ENCODE measurements at places on chromosomes 7 and 10.

DNA sequence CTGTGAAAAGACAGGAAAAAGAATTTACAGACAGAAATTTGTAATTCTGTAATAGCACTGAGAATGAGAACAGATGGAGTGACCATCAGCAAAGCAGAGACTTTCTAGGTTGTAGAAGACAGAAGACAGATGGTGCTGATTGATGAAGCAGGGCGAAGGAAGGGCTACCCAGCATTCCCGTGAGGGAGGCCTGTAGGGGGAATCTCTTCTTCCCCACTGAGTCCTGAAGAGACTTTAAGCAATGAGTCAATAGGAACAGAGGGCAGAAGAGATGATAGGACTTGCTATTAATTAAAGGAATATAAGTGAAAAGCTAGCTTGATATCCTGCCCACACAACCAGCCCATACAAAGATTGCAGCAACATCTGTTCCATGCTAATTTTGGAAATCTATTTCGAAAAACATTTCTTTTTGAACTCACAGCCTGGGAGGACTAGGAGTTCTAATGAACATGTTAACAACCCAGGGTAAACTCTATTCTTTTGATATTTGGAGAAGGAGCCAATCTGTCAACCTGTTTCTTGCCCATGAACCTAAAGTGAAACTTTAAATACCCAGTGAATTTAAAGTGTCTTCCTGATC lies 44.1 kb downstream of the RALA start:
- no peak for ATAC-seq

- no peak for ATAC-seq
These were observed 36.0 kb downstream of the RHOBTB1 start for GRCh38 chr10:60908031-60908430.

GRCh38 chr7:84250452-84250851 lies 55.9 kb upstream of the SEMA3A start:
- ATAC-seq = no peak

GRCh38 chr10:102342458-102342857 lies 53.0 kb upstream of the NFKB2 start:
- no peak for ATAC-seq

DNA sequence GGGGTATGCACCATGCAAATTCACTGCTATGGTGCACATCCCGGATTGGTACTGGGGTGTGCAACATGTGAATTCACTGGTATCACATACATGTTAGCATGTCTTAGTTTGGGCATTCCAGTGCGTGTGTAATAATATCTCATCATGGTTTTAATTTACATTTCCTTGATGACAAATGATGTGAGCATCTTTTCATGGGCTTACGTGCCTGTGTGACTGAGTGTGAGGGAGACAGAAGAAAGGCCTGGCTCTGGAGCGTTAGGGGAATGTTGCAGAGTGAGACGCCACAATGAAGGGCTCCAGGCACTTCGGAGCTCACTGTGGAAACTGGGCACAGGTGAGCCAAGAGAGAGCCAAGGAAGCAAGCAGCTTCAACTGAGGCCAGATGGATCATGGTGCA lies 162.6 kb downstream of the UBE2H start:
- no peak for ATAC-seq

- no peak for ATAC-seq
These were observed 40.1 kb downstream of the LYZL1 start for GRCh38 chr10:29328983-29329382.

GRCh38 chr10:127283576-127283975 lies 87.2 kb upstream of the INSYN2A start:
- no peak for ATAC-seq

- peak; percentile 97 for ATAC-seq
These were observed 277.6 kb downstream of the GATA3 start for GRCh38 chr10:8331896-8332729.

DNA sequence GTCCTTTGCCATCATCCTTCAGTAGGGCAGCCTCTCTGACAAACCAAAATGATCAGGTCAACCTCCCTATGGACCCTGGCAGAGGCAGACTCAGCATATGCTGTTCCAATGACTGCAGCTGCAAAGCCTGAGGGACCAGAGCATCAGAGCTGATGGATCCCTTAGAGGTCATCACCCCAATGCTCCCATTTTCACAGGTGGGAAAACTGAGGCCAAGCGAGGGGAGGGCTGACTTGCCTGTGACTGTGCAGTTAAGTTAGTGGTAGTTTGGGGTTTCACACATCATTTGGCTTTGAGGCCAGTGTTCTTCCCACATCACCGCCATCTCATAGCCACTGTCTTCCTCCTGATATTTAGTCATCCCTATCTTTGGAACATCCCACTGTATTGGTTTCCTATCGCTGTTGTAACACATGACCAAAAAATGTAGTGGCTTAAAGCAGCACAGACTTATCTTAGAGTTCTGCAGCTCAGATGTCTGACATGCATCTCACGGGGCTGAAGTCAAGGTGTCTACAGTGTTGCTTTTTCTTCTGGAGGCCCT lies 69.3 kb upstream of the PDZD8 start:
- ATAC-seq = no peak

GRCh38 chr7:44139311-44140010 lies 1.7 kb downstream of the MYL7 start:
- ATAC-seq = no peak

DNA sequence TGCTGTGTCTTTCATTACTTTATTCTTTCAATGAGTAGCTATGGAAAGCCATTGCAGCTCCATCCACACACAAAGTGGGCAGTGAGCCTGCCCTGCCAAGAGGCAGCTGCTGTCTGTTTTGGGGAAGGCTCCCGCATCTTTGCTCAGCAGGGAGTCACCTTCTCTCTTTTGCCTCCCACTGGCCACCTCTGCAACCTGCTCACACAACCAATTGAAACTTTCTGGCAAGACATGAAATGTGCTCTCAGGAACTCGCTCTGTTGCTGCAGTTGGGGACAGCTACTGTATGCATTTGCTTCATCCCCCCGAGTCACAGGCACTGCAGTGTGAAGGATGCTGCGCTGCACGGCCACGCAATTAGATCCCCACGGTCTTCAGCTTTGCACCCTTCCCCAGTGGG lies 244.8 kb upstream of the NFE2L3 start:
- no peak for ATAC-seq

GRCh38 chr10:45000752-45001380 lies at the start of gene ZNF22:
ZNF22 (plus strand) TSS chr10:45000923; CDS start chr10:45003369, 2,446 bp downstream.
- peak; percentile 85 for ATAC-seq

- ATAC-seq = no peak
These were observed 165.4 kb downstream of the KIAA1217 start for GRCh38 chr10:24374134-24374915.

DNA sequence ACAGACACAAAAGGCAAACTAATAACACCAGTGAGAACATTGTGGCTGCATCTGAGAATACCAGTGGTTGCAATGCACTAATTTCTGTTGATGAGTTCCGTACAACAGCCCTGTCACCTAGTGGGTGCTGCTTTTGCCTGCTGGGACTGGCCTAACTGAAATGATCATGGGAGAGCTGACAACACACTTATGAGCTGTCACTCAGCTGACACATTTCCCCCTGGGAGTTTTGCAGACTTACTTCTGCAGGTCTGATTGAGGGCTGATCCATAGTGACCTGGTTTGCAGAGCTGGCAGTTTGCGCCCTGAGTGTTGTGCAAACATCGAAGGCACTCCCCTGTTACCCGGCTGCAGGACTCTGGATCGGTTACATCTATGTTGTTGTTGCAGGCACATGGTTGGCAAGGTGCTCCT lies 60.6 kb upstream of the LAMB1 start:
- ATAC-seq = no peak

- ATAC-seq = no peak
These were observed 130.2 kb downstream of the LRRC4 start for GRCh38 chr7:127900732-127901685.

GRCh38 chr7:30226614-30227268 lies 57.7 kb upstream of the ZNRF2 start:
- ATAC-seq = no peak

- ATAC-seq = no peak
These were observed 234.2 kb downstream of the PRPF18 start for GRCh38 chr10:13820964-13821337.

DNA sequence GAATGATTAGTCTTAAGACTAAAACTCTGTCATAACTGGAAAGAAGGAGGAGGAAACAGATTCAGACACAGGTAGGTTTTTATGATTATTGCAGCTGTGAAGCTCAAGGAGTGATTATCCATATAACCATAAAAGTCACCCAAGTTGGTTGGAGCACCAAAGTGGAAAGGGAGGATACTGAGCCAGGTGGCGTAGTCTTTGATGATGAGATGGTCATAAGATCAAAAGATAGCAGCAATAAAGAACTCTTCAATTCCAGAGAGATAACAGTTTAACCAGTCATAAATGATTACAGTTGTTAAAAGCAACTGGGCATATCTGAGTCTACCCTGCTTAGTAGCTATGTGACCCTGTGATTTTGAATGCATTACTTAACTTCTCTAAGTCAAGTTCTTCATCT lies 8.4 kb downstream of the ABCB1 start:
- ATAC-seq = no peak

- no peak for ATAC-seq
These were observed 393.1 kb downstream of the TNS3 start for GRCh38 chr7:47188653-47189315.

DNA sequence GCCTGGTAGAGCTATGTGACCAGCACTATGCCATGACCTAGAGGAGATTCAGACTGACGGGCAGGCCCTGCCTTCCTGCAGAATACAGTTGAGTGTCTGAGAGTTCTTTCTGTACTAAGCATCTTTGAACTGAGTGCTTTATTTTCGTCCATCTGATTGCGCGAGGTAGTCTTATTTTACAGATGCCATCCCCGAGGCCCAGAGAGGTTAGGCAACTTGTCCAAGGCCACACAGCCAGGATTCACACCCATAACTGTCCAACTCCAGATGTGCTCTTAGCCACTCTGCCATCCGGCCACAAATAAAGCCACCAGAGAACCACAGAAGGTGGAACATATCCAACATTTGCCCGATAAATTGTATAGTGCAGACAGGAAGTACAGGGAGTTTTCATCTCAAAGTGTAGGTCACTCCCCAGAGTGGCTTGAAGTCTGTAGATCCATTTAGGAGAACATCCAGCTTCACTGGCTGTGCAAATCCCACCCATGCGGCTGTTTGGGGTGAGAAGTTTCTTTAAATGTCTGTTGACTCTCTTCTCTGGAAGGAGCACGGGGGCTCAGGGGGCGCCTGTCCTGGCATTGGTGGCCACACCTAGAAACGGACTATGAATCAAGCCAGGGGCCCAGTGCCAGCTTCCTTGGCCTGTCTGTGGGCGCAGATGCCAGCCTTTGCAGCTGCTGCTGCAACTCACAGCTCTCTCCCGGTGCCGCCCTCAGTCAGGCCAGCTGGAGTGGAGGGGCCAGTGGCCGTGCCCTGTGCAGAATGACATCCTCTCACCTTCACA lies 11.1 kb downstream of the CHST3 start:
- no peak for ATAC-seq

DNA sequence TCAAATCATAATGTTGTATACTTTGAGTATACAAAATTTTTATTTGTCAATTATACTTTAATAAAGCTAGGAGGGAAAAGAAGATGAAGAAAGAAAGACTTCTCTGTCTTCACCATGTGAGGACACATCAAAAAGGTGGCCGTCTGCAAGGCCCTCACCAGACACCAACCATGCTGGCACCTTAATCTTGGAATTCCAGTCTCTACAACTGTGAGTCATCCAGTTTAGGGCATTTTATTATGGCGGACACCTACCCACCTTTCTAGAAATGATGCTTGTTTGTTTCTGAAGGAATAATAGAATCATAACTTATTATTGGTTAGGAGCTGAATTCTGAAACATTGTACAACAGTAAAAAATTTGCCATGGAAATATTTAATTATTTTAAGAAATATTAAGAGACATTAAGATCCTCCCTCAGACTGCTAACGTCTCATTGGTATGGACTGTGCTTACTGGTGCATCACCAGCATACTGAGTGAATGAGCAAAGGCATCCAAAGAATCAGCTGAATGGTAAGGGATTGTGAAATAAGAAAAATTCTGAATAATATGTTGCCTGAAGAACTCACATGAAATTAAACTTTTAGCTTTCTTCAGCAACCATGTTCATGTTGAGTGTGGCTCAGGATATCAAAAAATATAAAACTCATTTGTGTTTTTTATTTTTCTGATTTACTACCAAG lies 536.6 kb downstream of the HTR7 start:
- no peak for ATAC-seq

- no peak for ATAC-seq
These were observed 10.4 kb downstream of the UNC5B start for GRCh38 chr10:71222601-71223346.

GRCh38 chr7:42350801-42351200 lies 113.8 kb upstream of the GLI3 start:
- no peak for ATAC-seq

DNA sequence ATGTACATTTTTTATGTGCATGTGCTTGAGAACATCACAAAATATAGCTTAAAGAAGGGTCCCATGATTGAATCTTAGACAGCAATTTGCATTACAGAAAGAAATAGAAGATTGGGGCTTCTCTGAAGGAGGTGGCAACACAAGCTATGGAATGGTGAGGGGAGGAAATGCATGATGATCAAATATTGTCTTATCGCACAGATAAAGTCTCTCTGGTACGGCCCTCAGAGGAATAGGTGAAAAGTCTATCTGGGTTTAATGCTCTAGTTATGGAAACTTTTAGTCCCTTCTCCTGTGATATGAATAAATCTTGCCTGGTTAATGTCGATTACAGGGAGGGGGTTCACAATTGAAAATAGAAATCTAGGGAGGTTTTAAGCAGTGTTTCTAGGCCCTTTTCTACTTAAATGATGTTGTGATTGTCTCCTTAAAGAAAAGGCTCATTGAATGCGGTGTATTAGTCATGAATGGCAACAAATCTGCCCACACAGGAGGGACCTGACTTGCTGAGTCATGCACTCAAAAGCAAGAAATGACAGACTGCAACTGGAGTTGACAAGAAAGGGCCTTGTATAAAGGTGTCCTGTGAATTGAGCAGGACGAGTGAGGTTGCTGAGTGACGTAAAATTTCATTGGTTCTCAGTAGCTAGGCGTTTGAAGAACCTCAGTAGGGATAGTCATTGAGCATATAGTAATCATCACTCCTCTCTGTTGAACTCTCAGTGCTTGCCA lies 133.4 kb upstream of the CSTF2T start:
- peak; percentile 81 for ATAC-seq
